ENCODE measurements at places on chromosomes 7 and 10.

DNA sequence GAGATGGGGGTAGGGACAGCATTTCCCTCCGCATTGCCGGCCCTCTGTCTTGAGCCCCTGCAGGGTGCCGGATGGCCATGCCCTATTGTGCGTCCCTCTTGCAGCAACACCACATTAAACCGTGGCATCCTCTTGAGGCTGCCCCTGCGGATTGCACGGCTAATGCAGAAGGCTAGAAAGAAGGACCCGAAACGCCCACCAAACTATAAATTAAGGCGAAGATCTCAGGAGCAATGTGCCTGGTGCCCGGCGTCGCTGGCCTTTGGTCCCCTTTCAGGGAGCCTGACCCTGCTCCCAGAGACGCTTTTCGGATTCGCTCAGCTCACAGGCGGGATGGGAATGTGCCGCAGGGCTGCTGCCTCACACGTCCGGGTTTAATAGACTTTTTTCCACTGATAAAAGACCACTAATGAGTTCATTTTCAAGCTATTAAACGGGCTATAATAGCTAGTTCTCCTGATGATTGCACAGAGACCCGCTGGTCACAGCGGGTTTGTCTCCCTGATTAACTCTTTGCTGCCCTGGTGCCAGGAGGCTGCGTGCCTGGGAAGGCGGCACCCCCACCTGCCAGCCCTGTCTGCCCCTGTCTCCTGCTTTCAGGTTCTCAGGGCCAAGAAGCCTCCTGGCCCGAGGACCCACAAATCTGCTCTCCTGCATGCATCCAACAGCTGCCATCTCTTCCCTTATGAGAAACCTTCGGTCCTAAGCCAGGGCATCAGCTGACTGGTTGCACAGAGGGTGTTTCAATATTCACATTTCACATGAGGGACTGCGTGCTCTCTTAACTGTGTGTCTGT, 128.3 kb downstream of the ADARB2 start:
- no peak for DNase-seq

DNA sequence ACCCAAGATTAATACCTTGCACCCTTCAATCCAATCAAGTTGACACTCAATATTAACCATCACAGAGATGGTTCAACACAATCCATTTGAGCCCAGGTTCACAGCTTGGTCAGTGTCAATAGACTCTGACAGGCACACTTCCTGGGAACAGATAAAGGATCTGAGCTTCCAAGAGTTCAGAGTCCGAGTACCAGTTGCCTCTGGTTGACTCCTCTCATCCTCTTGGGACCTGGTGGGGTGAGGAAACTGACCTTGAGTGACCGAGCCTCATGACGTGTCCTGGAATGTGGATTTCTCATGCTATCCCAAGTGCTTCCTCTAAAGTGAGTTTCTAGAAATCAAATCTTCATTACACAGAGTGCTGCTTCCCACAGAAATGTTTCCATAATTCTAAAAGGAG, 162.0 kb downstream of the CYP26A1 start:
- peak; percentile 24 for DNase-seq

DNA sequence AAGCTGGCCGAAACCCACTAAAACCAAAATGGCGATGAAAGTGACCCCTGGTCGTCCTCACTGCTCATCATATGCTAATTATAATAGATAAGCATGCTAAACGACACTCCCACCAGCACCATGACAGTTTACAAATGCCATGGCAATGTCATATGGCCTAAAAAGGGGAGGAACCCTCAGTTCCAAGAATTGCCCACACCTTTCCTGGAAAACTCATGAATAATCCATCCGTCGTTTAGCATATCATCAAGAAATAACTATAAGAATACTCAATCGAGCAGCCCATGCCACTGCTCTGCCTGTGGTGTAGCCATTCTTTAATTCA, 422.0 kb downstream of the CALN1 start:
- DNase-seq, result no peak

GRCh38 chr10:35208536-35208935, 81.9 kb downstream of the CREM start:
- no peak for DNase-seq

- DNase-seq, result no peak
Observed at GRCh38 chr7:74183653-74184450, 9.7 kb downstream of the EIF4H start.

- DNase-seq, result no peak
Observed at GRCh38 chr10:127102176-127102575, 94.2 kb downstream of the INSYN2A start.

GRCh38 chr10:96642973-96643372, 56.2 kb upstream of the TM9SF3 start:
- DNase-seq, result peak; percentile 23

DNA sequence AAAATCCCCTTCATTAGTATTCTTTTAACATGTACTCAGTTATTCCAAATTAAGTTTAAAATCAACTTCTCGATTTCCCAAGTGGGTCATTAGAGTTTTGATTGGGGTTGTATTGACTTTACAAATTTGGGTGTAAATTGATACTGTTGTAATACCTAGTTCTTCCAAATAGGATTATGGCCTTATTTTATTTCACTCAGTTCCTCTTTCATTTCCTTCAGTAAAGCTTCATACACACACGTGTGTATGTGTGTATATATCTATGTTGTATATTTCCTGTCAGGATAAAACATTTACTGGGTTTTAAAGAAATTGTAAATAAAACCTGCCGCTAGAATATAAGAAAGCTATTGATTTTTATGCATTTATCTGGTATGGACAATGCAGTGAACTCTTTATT, 15.9 kb downstream of the YME1L1 start:
- DNase-seq, result no peak

DNA sequence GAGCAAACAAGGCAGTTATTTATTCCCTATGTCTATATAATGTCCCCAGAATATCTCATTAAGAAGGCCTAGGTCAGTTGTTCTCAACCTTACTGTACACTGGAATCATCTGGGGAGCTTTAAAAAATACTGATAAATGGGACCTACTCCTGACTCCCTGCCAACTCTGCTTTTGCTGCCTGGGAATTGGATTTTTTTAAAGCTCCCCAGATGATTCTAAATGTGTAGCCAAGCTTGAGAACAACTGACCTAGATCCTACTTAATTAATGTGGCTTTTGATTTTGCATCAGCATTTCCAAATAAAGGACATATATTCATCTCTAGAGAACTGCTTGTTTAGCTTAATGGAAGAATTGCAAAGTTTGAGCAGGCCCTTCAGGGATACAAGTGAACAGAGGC, 91.7 kb upstream of the HPS1 start:
- DNase-seq, result no peak

DNA sequence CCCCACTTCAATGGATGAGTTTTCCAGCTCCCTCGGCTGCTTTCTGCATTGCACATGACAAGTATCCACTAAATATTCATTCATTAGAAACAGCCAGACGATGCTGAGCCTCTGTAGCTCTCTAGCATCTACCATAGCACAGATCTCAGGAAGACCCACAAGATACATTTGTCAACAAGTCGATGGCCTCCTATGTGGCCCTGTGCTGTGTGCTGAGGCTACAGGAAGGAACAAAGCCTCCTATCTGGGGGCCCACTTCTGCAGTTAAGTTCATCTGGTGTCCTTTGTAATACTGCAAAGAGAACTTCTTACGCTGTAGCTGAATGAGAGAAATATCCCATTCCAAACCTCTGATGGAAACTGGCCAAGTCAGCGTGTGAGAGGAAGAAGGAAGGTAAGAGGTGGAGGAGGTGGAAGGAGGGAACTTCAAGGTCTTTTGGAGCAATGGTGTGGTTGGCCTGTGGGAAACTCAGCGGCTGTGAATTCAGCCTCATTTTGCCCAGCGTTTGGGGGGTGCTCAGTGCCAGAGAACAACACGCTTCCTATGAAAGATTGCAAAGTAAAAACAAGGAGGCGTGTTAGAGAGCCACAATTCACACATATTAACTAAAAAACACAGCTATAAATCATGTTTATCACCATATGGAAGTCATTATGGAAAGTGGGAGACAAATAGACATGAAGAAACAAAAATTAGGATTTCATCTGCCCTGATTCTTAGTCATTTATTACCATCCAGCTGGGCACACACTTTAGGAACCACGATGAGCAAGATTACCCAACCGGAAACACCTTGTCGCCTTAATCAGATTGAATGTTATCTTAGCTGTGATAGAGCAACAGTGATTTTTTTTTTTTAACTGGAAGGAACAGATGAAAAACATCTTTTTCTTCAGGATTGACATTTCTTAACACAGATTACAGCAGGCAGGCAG, 62.2 kb upstream of the USP6NL start:
- no peak for DNase-seq

GRCh38 chr7:33196221-33196620, 66.9 kb downstream of the BBS9 start:
- DNase-seq, result no peak

DNA sequence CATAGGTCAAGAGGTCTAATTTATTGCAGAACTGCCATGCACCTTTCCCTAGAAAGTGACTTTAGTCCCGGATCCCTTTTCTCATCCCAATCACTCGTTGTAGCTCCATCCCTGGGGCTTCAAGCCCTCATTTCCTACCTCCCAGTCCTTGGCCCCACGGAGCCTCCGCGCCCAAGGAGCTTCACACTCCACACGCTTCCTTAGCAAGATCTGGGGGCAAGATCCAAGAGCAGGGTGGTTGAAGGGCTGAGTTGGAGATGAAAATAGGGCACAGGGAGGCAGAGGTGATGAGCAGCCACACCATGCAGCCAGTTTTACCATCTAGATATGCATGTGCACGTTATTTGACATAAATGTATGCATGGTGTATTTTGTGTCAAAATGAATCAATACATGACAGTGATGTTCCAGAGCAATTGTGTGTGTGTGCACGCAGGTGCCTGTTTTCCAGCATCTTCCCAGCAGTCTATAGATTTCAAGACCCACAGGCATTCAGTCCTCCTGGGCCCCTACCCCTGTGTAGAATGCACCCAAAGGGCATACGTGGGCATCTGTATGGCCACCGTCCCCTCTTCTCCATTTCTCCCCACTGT, 6.0 kb upstream of the TRPV6 start:
- no peak for DNase-seq

DNA sequence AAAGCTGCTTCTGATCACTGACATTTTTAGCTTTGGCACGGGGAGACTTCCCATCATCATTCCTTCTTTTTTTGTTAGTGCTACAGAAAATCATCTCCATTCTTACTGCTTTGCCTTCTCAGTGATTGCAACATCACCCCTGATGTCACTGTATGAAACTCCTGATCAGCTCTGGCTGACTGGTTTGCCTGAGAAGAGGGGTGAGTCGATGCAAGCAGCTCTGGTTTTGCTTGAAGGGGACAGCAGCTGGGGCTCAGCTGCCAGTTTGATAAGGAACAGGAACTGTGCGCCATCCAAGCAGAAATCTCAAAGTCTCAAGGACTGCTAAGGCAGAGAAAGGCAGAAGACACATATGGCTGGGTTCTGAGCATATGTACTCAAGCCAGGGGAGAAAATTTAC, 808.5 kb upstream of the CELF2 start:
- no peak for DNase-seq

DNA sequence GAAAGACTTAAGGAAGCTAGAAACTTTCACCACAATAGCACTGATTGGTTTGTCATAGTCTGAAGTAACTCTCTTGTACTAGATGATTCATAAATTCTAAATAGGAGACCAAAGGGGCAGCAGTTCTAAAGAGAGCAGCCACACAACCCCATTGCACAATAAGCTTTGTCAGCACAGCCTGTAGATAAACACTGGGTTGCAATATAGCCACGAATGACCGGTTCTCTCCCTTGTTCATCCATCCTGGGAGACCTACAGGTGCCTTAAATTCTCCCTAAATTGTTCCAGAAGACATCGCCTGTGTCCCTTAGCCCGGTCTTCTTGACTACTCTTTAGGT, 167.0 kb downstream of the SNX13 start:
- DNase-seq, result peak; percentile 77

DNA sequence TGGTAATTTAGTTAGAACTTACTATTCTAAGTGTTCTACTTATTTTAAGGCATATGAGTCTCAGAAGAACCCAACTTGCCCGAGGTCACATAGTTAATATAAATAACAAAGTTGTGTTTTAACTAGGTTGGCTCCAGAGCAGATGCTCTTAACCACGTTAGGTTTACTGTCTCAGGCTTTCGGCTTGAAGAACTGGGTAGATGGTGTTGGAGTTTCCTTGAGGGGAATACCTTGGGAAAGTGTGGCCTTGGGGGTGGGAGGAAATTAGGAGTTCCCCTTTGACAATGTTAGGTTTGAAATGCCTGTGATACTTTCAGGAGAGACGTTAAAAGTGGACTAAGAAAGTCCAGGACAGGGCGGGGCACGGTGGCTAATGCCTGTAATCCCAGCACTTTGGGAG, 9.6 kb downstream of the ZNF398 start:
- DNase-seq, result no peak

DNA sequence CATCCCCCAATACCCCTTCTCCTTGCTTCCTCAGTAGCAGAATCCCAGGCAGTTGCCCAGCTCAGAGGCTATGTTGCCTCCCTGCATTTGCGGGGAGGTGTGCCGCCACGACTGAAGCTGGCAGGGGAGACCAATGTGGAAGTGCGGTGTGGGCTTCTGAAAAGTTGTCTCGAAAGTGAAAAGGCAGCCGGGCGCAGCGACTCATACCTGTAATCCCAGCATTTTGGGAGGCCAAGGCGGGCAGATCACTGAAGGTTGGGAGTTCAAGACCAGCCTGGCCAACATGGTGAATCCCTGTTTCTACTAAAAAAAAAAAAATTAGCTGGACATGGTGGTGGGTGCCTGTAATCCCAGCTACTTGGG, 15.9 kb upstream of the PFKFB3 start:
- DNase-seq, result no peak

- peak; percentile 46 for DNase-seq
Observed at GRCh38 chr7:131166066-131166465, 161.6 kb upstream of the MKLN1 start.

- DNase-seq, result no peak
Observed at GRCh38 chr7:80259-81067, 111.9 kb upstream of the FAM20C start.

- no peak for DNase-seq
Observed at GRCh38 chr10:102935505-102935904, 17.4 kb downstream of the CNNM2 start.

- DNase-seq, result no peak
Observed at GRCh38 chr10:86872757-86873156, 84.7 kb downstream of the MMRN2 start.

Data from HT1080 (cell line).